Omental fat pad (tissue), 4 donors: ENCODE measurements at places on chromosomes 6 and 20.

DNA sequence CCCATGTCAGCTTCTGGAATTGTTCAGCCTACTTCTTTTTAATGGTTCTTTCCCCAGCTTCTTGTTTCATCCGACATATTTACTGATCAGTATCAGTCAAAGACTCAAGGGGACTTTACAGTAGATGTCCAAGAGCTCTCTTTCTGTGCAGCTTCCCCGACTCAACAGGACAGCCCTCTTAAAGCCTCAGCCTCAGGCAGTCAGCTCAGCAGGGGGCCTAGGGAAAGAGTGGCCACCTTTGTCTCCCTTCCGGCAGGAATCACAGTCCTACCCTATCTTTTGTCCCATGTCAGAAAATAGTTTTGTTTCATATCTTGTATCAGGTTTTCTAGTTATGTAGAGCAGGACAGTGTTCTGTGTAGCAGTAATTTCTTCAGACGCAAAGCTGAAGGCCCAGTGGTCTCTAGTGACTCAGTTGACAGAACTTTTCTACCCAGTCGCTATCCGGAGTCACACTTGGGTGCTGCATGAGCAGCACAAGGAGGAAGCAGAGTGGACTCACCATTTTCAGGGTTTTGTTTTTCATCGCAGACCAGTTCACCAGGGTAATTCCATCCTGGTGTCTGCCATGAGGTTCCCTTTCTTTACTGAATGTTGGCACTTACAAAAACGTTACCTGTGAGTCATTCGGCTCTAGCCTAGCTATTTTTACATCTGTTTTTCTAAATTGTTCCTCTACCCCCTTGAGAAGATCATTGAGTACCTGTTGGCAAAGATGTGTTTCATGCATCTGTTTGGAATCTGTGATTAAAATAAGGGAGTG lies 47.7 kb downstream of the SPATA2 start:
- no peak for DNase-seq

GRCh38 chr6:146590492-146590891 lies 8.3 kb upstream of the ADGB start:
- DNase-seq = no peak

DNA sequence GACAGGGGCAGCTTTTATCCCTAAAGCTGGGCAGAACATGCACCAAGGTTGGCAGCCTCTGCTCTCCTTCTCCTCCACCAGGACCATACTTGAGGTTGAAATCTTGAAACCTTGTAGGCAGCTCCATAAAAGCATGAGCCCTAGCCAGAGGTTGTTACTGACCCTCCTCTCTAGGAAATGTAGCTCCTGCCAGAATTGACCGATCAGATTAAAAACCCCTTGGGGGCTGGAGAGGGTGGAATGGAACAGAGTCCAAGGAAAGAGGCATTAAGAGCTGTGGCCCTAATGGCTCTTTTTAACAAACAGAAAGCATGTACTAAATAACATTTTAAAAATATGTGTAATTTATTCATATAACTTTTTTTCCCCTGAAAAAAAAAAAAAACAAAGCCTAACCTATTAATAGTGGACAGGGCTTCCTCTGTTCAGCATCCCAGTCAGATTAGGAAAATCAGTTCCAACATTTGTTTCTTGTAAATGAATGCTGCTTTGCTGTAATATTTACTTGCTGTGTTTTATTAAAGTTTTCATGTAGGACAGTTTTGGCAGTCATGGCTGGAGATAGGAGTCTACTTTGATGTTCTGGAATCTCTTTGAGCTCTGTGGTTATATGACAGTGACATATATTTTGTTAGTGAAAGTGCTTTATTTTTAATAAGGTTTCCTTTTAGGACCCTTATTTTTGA lies 41.3 kb downstream of the MTHFD1L start:
- DNase-seq = no peak

- DNase-seq = no peak
These were observed 47.9 kb downstream of the STK35 start for GRCh38 chr20:2149507-2149906.

DNA sequence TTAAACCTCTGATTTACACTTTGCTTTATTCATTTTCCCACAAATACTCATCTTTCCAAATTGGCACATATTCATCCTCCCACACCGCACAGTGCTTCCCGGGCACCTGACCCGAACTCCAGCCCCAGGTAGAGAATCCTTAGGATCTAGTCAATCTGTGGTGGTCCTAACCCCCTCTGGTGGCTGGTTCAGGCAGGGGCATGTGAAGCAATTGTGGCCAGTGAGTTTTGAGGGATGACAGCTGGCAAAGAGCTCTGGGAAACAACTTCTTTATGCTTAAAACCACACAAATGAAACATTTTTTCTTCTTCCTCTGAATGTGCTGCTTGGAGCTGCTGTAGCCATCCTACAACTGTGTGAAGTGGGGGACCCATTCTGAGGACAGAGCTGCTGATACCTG lies 54.7 kb downstream of the ELOVL5 start:
- no peak for DNase-seq

- no peak for DNase-seq
These were observed 21.2 kb downstream of the C6orf132 start for GRCh38 chr6:42120895-42121865.

DNA sequence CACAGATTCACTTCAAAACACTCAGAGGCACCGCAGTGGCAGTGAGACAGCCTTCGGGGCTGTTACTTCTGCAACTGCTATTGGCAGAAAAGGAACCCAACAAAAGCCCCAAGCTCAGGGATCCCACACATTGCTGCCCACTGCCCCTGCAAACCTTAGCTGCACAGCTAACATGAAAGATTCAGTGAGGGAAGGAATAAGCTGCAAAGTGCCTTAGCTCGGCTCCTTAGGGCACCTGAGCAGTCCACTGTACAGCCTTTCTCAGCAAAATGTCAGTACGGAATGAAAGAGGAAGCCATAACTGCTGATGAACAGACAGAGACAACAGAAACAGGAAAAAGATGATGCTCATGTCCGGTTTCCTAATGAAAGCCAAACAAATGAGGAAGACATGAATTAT lies 179.7 kb upstream of the SHLD1 start:
- no peak for DNase-seq

- no peak for DNase-seq
These were observed 162.7 kb upstream of the SGK1 start for GRCh38 chr6:134480593-134480992.

GRCh38 chr6:151205721-151206600 lies 33.8 kb upstream of the AKAP12 start:
- no peak for DNase-seq

GRCh38 chr6:137171824-137172733 lies 1.4 kb downstream of the IL22RA2 start:
- DNase-seq = no peak

GRCh38 chr6:166936079-166936787 lies 20.1 kb downstream of the RNASET2 start:
- DNase-seq = no peak

GRCh38 chr20:32820698-32821377 lies 1.1 kb downstream of the MAPRE1 start:
- DNase-seq = no peak

DNA sequence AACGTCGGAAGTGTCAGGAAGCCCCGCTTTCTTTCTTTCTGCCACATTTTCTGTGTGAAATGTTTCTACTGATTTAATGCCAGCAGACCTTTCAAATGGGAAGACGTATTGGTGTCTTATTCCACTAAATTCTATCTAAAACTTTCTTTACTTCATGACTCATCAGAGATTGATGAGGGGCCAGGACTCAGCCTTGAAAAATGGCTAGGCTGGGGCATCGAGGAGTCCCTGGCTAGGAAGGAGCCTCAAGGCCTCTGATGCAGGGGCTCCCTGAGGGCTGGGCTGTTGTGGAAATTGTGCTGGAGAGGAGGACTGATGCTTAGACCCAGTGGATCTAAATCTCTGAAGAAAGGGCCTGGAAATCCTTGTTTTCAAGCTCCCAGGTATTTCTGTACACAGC lies 192.8 kb upstream of the PDE10A start:
- no peak for DNase-seq

GRCh38 chr6:126753606-126754005 lies 364.9 kb upstream of the RSPO3 start:
- no peak for DNase-seq

DNA sequence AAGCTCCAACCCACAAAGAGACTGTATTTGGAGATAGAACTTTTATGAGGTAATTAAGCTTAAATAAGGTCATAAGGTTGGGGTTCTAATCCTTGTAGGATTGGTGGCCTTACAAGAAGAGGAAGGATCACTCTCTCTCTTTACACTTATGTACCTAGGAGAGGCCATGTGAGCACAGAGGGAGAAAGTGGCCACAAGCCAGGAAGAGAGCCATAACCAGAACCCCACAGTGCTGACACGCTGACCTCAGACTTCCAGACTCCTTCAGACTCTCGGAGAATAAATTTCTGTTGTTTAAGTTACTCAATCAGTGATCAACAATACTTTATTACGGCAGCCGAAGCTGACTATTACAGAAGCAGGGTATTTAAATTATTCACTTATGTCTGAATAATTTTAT lies 430.5 kb upstream of the EPHA7 start:
- DNase-seq = no peak

DNA sequence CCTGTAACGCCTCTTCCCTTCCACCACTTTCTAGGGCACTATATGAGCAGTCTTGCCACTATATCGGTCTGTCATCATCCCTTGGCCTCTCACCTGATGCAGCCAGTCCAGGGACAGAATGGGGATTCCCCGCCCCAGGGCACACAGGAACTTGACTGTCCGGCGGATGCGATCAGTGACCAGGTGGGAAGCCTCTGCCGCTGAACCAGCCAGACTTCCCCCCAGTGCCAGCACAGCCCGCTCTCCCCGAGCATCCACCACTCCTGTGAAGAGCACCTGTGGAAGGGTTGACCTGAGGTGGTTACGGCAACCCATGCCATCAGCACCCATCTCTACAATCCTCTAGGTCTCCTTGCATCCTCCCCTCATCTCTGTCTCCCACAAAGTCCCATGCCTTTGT lies 12.2 kb upstream of the NRM start:
- DNase-seq = no peak

GRCh38 chr6:135382182-135382628 lies 115.3 kb downstream of the AHI1 start:
- no peak for DNase-seq

DNA sequence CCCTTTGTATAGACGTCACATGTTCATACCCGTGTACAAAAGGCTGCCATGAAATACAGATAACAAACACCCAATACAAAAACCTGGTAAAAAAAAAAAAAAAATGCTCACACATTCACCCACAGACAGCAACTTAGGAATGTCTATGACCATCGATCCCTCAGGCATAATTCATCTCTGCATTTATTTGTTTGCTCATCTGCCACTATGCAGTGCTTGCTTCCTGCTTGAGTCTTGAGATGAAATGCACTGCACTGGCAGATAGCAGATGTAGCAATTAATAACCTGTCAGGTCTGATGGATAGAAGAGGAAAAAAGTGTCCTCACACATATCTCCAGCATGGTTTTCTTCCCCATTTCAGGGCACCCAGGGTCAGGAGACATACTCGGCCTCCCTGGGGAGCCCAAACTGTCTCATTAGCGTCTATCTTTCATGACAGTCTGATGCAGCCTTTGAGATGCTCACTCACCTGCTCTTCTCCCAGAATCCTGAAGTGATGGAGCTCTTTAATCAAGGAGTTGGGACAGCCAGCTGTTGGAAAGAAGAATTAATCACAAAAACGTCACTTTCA lies 295.1 kb upstream of the AGPAT4 start:
- DNase-seq = no peak

DNA sequence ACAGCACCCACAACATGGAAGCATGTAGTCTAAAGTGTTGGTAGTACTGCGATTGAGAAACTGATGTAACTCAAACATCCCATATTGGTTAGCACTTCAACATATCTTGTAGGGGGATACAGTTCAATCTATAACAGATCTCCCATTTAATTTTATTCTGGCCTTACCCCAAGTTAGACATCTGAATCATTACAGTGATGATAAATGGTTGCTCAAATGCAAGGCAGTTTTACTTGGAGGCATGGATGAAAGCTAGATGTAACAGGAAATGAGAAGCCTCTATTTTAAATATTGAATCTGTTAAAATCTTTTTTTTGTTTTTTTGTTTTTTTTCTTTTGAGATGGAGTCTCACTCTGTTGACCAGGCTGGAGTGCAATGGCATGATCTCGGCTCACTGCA lies 44.2 kb upstream of the FAM50B start:
- no peak for DNase-seq

DNA sequence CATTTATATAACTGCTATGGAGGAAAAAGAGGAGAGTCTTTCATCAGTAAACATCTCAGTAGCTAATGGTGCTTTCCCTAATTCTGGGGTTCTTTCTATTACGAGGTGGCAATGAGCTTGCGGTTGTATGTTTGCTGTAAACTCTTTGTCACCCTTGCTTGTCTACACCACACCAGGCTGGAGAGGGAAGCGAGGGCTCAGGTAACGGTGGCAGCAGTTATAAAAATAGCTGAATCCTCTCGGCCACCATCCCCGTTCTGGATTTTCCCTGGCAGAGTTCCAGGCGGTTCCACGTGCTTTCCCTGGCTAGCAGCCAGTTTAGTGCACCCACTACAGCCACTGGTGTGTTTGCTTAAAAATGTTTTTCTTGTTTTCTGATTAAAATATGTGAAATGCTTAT lies 39.0 kb downstream of the MAS1 start:
- DNase-seq = no peak

GRCh38 chr20:44324343-44324742 lies 12.5 kb upstream of the R3HDML start:
- no peak for DNase-seq

DNA sequence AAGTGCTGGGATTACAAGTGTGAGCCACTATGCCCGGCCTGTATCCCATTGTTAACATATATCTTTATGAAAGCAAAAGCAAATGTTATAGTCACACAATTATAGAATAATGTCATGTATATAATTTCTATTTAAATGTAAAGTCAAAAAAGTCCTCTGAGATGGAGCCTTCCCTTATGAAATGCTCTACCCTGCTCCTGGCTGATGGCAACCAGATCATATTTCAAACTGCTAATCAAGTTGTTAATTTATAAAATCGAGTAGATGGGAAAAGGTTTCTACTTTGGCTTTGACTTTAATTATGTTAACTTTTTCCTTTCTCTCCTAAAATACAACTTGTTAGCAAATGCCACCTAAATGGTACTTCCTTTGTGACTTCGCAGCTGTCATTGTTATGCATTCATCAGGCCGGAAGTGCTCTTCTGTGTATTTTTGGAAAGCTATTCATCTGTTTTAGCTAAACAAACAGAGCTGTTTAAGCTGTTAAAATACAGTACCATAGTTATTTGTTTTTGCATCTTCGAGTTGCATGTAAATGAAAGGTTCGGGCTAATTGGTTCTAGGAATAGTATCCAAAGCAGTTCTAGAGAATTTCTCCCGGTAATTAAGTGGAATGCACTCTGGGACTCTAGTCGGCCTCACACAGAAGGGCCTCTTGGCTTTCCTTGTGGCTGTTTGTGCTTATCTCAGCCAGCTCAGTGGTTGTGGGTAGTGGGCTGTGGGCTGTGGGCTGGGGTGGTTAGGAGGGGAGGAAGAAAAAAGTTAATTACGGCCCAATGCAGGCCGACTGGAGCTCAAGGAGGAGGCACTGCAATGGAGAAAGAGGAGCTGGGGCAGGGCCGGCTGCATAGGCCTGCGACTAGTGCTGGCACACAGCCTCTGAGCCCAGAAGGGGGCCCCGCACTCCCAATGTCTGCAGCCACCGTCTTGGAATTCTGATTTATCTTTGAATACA lies 34.8 kb downstream of the SLC35D3 start:
- DNase-seq = no peak

- no peak for DNase-seq
These were observed 66.5 kb upstream of the SLC35F1 start for GRCh38 chr6:117840541-117840983.
